ENCODE measurements at places on chromosomes 1 and 21.

DNA sequence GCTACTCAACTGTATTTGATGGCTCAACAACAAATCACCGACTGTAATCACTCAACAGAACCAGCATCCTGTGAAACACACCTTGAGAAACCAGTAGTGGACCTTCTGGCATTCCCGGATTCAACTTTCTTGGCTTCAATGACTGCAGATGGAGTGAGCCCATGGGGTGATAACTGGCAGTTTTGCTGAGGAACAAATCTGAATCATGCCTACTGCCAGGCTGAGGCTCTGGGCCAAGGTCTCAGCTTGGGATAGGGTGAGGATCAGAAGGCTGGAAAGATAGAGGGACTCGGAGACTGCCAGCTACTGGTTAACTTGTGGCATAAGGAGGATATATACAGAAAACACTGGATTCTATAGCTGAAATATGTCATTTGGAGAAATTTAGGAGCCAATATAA is 63.5 kb upstream of the DIRAS3 start:
- DNase-seq: no peak

DNA sequence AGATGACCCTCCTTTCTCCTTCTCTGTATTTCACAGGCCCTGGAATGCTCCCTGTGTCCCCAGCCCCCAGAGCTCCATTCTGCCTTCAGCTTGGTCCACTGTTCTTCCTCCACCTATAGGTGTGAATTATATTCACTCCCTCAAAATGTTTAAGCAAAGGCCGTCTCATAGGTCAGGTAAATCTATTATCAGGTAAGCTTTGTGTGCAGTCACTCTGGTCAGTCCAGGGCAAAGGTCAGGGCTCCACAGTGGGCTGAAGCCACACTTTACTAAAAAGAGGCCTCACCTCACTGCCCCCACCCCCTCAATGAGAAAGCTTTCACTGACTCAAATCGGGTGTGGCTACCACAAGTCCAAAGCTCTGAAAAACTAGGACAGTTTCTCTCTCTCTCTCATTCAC is 65.9 kb downstream of the DNTTIP2 start:
- DNase-seq: no peak

DNA sequence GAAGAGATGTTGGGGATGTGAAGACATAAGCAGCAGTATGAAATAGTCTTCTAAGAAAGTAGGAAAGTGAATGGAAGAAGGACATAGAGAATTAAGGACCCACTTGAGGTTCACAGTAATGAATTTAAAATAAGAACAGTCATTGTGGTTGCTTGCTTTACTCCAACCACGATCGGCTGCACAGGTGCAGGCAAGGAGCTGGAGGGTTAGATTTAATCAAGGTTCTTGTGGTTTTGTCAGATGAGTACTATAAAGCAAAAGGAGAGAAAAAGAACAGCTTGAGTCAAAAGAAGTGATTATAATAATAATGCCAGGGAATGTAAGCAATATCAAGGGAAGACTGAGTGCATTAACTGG is 46.1 kb upstream of the RBM34 start:
- DNase-seq: no peak

- no peak for DNase-seq
These were observed 243 bp downstream of the C1orf21 start for GRCh38 chr1:184387069-184387475.

- no peak for DNase-seq
These were observed 273.1 kb upstream of the PROX1 start for GRCh38 chr1:213714645-213715044.

- DNase-seq: no peak
These were observed 329.5 kb downstream of the LTN1 start for GRCh38 chr21:28663111-28663693.

DNA sequence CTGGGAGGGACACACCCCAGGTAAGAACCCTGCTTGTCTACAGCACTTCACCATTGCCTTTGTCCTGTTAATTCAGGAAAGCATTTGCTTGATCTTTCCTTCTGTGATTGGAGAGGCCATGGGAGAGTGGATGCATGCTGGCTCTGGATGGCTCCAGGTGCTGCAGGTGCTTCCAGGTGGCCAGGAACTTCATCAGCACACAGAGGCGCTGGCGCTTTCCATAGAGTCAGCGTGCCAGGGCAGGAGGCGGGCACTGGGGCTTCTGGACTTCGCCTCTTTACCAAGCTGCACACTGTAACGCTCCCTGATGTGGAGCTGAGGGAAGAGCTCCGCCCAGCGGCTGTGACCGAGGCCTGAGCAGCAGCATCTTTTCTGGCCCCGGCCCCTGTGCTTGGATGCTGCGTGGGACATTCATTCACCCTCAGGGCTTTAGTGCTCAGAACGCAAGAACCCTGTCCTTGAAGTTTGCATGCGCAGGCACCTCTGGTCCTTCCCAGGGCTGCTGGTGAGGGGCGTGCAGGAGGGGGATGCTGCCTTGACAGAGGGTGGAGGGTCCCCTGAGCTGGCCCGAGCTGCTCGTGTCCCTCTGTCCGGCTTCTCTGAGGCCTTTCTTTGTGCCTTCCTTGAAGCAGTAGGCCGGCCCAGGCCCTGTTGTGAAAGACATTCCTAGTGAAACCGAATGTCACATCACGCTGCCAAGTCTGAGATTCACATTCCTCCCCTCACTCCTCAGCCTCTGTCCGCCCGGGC is 1.6 kb upstream of the MX2 start:
- no peak for DNase-seq

DNA sequence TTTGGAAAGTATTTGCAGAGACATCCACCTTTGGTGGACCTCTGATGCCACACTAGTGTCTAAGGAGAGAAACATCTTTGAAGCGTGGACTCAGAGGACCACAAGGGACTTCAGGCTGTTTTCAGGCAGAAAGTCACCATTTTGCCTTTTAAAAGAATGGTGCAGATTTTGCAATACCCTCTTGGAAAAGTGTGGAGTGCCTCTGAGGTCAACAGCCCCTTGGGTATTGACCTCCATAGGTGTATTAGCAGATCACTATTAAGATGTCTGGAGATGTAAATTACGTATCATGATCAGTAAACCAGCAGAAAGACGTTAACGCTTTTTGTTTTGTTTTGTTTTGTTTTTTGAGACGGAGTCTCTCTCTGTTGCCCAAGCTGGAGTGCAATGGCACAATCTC is 87.0 kb downstream of the INTS7 start:
- no peak for DNase-seq

- DNase-seq: no peak
These were observed 4.1 kb downstream of the L1TD1 start for GRCh38 chr1:62198781-62199125.

DNA sequence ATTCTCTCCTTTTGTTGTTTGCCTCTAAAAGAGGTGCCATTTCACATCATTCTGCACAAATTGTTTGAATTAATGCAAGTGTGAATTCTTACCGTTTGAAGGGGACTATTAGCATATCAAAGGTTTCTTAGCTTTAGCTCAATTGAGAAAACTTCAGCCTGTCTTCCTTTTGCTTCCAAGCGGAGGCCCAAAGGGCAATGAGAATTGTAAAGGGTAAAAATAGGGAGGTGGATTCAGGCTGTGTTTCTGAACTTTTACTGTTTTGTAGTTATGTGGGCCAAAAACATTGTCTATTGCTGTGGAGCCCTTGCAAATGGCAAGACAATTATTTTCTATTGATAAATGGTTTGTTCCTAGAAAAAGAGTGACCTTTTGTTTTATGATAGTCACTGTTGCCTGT is 3.6 kb downstream of the ADGRL2 start:
- DNase-seq: no peak

DNA sequence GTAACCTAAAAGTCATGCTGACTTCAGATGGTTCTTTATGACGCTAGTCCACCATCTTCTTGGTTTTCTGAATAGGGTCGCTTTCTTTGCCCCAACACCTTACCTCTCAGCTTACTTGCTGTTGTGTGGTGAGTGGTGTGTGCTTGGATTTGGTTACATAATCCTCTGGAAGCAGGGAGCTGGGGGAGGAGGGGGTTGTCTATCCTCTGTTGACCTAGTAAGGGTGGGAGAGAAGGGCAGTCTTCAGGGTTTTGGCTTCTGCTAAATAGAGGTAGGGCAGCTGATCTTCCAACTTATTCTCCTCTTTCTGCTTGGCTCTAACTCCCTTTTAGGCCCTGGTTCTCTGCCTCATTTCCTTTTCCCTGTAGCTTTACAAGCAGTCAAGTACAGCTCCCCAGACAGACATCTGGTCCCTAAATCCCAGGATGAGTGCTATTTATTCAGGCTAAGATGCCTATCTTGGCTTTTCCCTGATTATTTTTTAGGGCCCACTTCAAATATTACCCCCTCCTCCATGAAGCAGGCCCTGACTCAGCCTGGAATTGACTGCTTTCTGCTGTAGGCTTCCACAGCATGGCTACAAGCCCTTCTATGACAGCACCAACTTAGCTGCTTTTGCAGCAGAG is 6.4 kb upstream of the REN start:
- no peak for DNase-seq

DNA sequence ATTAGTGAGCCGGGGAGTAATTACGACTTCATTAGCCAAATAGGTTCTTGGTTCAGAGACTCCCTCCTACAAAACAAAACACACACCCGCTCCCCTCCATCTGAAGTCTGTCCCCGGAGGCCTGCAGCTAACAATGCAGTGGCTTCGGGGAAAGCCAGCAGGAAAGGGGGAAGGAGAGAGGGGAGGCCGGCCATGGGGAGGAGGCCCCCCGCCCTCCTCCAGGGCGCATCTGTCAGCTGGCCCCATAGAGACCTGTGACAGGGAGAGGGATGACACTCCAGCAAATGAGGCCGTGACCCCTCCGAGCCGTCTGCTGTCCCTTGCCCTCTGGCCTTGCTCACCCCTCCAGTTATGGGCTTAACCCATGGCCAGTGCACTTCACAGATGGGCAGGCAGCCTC is 12.1 kb upstream of the CNTN2 start:
- DNase-seq: no peak

- DNase-seq: no peak
These were observed 18.7 kb downstream of the UQCRHL start for GRCh38 chr1:15788624-15789301.

- DNase-seq: no peak
These were observed 2.4 kb downstream of the CCDC17 start for GRCh38 chr1:45621501-45621836.

- no peak for DNase-seq
These were observed 37.1 kb downstream of the EEIG2 start for GRCh38 chr1:108597041-108597440.

All from immature natural killer cell (primary cell).